ENCODE measurements at places on chromosomes 3 and 15.

- peak; percentile 83 for DNase-seq
Observed at GRCh38 chr15:69478259-69478781, 25.7 kb downstream of the RPLP1 start.

DNA sequence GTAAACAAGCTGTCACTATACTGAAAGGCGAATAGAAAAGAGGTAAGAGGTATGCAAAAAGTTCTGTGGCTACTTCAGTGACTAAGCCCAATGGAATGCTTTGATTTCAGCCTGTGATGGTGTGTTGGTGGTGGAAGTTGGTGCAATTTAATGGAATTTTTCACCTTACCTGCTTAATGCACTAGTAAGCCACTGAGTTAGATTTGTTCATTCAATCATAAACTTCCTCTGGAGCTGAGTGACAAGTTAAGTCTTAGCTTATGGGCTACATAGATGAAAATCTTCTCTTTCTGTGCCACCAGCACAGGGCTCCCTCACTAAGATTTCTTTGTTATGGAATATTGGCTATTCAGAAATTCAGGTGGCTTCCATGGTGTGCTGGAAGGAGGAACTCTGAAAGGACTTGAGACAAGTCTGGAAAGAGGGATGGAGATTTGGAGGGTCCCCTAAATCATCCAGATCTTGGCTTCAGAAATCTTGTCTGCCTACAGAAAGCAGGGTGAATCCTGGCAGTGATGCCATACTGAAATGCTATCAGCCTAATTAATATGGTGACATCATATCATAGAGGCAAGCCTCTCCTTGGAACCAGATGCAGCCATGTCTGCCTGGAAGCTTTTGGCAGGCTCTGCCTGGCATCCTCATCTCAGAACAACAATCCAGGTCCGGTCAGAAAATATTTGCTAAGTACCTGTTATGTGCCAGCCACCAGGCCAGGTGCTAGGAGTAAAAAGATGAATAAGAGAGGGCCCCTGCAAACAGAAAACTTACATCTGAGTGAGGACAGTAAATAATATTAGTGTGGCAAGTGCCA, 8.1 kb upstream of the GAP43 start:
- DNase-seq = no peak

DNA sequence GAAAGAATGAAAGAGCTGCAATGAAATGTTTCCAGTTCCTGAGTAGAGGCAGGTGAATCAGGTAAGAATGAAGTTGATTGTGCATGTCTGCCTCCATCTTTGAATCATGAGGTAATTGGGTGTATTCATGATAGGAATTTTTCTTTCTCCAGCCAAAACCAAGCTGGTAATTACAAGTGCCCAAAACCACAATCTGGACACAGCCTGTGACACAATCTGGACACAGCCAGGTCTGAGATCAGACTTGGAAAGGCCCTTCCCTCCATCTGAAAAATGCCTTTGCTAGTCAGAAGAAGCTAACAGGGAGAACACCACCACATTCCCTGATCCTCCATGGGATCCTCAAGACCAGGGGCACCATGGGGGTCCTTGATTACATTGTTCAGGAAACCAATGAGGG, 338.5 kb upstream of the THBS1 start:
- no peak for DNase-seq

DNA sequence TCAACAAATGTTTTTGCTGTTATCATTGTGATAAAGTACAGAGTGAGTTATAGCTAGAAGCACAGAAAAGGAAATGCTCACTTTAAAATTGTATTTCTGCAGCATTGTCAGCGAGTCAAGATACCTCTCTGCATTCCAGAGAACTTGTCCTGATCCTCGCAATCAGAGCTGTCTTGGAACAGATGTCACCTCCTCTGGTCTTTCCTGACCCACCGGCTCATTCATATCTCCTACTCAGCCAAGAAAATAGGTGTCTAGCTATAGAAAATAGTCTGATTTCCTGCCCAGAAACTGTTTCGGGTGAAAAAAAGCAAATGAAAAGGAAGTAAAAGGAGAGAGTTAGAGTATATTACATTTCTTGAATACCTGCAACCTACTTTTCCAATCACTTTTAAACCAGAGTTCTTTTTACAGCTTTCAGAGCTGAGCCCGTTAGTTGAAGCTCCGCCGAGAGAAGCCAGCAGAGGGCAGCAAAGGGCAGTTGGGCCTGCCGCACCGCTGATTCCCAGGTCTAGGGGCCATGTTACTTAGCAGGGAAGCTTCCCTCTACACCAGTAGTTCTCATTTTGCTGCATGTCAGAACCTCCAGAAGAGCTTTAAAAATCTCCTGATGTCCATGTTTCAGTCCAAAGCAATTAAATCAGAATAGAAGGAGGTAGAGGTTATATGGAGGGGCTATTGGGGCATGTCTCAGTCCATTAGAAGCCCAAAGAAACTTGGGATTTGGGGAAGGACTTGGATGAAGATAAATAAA, 185.7 kb upstream of the THRB start:
- DNase-seq = peak; percentile 85

- no peak for DNase-seq
Observed at GRCh38 chr3:39752019-39752637, 57.3 kb upstream of the MYRIP start.

DNA sequence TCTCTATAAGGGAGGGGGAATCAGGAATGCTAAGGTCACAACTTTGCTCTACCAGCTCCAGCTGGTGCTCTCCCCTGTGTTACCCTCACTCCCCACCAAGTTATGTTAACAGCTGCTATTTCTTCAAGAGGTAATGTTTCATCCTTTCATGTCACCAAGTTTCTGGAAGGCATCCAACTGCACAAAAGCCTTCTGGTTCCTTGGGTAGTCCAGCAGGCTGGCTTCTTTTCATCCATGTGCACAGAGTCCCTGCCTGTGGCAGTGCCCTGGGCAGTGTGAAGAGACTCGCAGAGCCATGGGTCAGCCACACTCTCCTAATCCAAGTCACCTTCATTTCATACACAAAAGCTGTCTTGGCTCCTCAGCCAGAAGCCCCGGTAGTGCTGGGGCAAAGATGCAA, 737.5 kb upstream of the LMCD1 start:
- DNase-seq = no peak

DNA sequence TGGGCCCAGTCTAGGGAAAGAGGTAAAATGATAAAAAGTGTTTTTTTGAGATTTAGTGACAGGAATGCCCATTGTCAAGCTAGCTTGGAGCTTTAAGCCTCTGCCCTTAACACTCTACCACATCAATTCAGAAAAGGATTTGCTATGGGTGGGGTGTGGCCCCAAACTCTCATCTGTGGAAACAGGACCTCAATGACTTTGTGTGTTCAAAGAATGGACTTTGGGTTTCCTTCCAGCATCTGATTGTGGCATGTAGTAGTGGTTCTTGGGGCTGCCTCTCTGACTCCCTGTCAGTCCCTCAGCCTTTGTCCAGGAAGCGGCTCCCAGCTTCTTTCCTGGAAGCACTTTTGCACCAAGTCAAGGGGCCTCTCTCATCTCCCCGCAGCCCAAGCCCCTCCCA, 56.1 kb downstream of the CCNL1 start:
- no peak for DNase-seq

DNA sequence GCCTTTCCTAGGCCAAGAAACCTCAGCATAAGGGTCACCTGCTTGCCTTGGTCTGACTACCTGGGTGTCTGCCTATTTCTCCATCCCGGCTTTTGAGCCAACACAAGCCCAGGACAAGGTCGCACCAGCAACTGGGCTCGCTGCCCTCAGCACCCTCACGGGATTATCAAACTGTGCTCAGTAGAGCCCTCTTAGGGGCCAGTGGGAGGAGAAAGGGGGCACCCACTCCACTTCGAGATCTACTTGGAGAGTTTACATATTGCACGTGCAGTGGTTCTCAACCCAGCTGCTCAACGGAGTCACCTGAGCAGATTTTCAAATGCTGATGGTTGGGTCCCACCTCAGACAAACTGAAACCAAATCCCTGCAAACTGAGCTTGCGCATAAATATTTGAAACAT, 31.1 kb downstream of the TSPAN3 start:
- no peak for DNase-seq

DNA sequence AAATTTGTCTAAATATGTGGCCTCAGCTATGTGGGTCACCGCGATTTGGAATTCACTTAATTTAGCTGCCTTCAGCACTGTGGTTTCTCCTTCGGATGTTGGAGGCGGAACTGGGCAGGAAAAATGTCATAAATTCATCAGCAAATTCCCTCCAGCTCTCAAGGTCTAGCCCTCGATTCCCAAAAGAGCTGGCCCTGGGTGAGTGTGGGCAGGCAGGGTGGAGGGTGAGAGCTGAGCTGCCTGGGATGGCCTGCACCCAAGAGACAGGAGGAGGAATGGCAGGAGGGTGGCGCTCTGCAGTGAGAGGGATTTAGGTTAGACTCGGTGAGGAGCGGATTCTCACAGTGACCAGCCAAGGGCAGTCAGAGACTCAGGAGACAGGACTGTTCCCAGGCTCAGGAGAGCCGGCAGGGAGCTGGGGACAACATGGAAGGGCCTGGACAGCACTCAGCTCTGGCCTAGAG, 57.1 kb downstream of the FEM1B start:
- DNase-seq = no peak

GRCh38 chr3:9217784-9218513, 31.5 kb downstream of the SRGAP3 start:
- DNase-seq = no peak

- no peak for DNase-seq
Observed at GRCh38 chr15:72276326-72276700, 4.0 kb upstream of the PARP6 start.

DNA sequence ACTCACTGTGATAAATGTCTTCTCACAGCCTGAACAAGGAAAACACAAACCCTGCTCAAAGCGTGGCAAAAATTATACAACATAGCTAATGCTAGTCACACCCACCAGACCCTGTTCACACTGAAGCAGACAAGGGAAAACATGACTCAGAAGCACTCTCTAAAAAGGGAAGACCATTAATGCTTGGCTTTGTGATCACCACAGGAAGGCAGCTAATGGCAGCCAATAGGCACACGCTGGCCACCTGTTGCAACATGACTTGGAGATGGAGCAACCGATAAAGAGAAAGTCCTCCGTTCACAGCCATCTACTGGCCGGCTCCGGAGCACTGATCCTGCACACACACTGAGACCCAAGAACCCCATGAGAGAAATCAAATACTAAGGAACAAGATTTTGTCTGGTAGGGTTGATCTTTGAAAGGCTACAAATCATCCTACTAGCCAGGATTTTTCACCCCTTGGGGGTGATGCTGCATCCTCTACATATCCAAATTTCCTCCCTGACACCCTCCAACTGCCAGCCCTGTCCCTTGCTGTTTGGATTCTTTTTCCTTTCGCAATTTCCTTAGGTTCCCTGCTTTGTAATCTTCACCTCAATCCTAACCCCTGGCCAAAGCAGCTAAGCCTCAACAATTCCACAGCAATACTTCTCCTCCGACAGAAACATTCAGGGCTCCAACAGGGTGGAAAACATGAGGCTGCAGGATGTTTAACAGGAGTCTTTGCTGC, 3.2 kb downstream of the ZXDC start:
- DNase-seq = no peak

Data from ecto neural progenitor cell (in vitro differentiated cells).